ENCODE measurements at places on chromosomes 2 and 18.

- no peak for DNase-seq
Measured at GRCh38 chr18:58565021-58565420, 63.9 kb downstream of the ALPK2 start.

DNA sequence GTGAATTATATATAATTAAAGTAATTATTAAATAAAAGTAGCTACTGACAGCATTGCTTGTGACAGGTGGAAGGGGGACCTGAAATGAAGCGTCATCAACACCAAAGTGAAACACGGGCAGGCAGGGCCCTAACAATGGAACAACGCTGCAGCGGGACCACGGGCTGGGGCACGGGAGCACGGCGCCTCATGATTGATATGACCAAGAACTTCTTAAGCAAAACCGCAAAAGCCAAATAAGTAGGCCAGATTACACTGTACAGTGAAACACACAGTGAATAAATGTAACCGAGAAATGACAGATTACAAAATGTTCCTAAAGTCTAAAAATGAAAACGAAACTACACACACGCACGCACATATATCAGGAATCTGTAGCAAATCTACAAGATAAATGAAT is 81.4 kb downstream of the SNTG2 start:
- DNase-seq = no peak

- no peak for DNase-seq
Measured at GRCh38 chr18:43869451-43870008, 592.2 kb upstream of the SYT4 start.

DNA sequence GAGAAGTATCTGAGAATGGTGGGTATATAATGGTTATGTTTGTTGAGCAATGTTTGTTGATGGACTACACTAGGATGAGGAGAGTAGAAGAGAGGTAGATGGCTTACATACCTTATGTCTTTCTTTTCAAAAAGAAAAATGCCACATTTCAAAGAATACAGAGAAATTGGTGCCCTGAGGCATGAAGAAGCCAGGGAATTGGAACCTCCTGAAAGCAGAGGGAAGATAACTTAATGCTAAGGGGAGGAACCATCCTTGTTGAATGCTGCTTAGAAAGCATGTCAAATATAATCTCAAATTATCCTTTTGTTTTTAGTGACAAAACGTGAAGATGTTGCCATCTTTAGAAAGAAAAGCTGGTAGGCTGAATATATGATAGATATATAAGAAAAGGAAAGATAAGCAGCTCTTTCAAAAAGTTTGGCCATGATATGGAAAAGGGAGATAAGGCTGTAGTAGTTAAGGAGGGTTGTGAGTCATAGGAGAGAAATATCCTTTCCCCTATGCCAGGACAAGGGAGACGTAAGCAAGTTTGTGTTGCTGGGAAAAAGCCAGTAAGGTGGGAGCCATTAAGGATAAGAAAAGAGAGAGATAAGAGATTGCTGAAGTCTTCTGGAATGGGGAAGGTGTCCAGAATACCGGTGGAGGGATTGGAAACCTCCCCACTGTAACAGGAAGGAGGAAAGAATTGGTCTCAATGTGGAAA is 66.3 kb downstream of the SCN2A start:
- DNase-seq = peak; percentile 5

- DNase-seq = no peak
Measured at GRCh38 chr2:159396799-159397198, 110.3 kb upstream of the WDSUB1 start.

DNA sequence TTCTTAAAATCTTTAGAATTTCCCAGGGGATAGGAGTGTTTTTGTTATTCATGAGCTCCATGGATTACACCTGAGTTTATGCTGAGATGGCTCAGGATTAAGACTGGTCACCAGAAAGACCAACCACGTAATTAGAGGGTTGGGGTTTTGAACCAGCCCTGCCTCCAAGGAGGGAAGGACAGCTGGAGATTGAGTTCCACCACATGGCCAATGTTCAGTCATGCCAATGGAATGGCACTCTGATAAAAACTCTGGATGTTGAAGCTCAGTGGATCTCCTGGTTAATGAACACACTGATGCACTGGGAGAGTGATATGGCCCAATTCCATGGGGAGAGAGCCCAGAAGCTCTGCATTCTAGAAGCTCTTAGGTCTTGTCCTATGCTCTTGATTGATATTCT is 38.7 kb upstream of the PTPN4 start:
- no peak for DNase-seq

Data from hematopoietic multipotent progenitor cell treated with erythropoietin and hydrocortisone succinate and interleukin-3 and kit ligand, for 8 days (in vitro differentiated cells).